Substantia nigra (tissue), 51 donors: ENCODE measurements at places on chromosomes 5 and 9.

GRCh38 chr9:13863112-13863511 lies 450.8 kb downstream of the NFIB start:
- no peak for DNase-seq

GRCh38 chr9:75996726-75997125 lies 106.3 kb downstream of the PCSK5 start:
- no peak for DNase-seq

DNA sequence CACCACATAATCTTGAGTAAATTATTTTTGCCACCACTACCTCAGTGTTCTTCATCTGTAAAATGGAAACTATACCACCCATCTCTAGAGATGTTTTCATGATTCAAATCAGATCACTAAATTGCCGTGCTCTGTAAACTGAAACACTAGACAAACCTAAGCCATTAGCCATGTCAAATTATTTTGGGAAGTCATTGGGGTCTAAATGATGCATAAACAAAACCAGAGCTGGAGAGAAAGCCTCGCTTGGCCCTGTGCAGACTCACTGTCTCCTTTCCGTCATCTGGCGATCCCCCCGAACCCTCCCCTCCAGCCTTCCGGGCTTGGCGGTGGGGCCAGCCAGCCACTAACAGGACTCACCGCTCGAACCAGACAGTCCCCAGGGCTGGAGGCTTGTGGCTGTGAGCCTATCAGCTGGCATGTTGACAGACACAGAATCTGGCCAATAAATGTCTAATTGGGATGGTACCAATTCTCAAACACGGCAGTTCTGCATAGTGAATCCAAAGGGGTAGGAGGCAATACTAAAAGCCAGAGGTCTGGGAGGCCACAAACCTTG lies 256.5 kb downstream of the SEC61B start:
- DNase-seq = peak; percentile 62

GRCh38 chr9:17876687-17877086 lies 297.8 kb downstream of the SH3GL2 start:
- no peak for DNase-seq
